DMS79 (cell line): ENCODE measurements at places on chromosomes 2 and 18.

GRCh38 chr18:54239601-54240000 lies 15.1 kb upstream of the MBD2 start:
- DNase-seq: no peak

DNA sequence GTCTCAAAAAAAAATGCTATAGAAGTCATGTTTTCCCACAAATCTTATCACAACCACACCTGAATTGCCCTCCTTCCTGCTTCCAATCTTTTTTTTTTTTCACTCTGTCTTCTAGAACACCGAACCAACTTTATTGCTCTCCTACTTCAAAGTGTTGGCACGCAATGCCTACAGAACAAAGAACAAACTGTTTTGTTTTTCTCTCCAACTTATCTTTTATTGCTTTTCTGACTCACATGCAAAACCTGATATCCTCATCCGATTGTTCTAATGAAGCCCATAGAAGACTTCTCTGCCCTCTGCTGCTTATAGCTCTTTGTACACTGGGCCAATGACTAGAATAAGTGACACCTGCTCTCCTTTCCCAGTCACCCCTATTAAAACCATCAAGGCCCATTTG lies 602.8 kb downstream of the EPHA4 start:
- DNase-seq: no peak

- no peak for DNase-seq
These were observed 18.9 kb downstream of the STON1 start for GRCh38 chr2:48548840-48549239.

DNA sequence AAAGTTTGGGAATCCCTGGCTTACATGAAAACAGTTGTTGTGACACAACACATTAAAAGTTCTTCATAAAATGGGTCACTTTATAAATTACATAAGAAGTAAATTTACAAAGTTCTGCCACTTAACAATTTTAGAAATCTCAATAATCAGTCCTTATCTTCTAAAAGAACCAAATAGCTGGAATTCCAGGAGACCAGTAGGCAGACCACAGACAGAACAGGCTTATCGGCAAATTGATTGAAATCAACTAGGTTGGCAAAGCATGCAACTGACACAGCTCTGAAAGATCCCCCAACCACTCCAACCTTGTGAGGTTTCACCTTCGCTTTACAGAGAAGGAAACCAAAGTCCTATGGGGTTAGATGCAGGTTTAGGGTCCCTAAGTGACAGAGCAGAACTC lies 103.0 kb downstream of the DNER start:
- DNase-seq: no peak

DNA sequence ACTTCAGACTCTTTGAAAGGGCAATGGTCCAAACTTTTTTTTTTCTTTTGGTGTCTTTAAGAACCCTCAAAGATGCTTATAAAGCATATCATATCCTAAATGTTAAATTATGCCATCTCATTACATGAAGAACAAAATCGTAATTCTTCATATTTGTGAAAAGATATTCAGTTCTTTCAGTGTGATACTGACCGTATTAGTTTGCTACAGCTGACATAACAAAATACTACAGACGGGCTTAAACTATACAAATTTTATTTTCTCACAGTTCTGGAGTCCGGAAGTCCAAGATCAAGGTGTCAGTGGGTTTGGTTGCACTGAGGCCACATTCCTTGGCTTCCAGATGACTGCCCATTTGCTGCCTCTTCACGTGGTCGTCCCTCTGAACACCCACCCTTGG lies 1377.2 kb upstream of the ZEB2 start:
- DNase-seq: no peak

- DNase-seq: no peak
These were observed 141.9 kb downstream of the SUCLG1 start for GRCh38 chr2:84317135-84317534.

DNA sequence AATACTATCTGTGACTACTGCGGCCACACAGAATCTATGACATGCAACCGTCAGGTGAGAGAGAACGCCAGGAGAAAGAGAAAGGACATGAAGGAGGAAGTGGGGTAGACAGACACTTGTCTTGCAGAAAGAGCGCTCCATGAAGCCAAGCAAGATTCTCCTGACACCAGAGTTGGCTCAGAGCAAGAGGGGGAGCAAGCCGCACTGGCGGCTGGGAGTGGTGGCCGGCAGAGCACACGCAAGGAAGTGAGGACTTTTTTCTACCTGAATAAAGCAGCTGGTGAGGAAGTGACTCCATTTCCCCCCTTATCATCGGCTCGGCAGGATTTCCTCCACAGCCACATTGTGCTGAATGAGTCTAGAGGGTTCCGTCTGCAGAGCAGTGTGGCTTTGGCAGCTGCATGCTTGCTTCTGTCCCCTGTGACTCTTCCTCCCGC lies 181.6 kb downstream of the BCL2 start:
- DNase-seq: no peak

GRCh38 chr18:449374-449773 lies 51.1 kb downstream of the COLEC12 start:
- DNase-seq: no peak

- no peak for DNase-seq
These were observed 61.3 kb downstream of the ATL2 start for GRCh38 chr2:38315707-38316333.

GRCh38 chr18:7784171-7784570 lies 217.1 kb downstream of the PTPRM start:
- no peak for DNase-seq

GRCh38 chr2:185208261-185208660 lies 530.3 kb upstream of the FSIP2 start:
- no peak for DNase-seq

DNA sequence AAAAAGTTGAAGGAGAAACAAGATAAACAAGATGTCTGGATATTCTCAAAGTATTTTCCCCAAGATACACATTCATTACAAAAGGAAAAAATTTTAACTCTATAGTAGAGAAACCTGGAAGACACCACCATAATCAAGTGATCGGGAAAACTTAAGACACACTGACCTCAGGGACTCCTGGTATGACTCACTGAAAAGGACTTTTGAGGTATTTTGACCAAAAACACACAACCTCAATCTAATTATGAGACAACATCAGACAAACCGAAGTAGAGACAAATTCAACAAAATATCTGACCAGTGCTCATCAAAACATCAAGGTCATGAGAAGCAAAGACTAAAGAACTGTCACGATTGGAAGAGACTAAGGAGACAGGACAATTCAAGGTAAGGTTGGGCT lies 34.7 kb downstream of the LPIN2 start:
- no peak for DNase-seq

- no peak for DNase-seq
These were observed 855.1 kb upstream of the ACVR2A start for GRCh38 chr2:146989741-146990140.

GRCh38 chr2:28408764-28409599 lies 16.3 kb downstream of the FOSL2 start:
- DNase-seq: no peak

GRCh38 chr18:68220458-68220857 lies 494.4 kb downstream of the TMX3 start:
- DNase-seq: no peak

DNA sequence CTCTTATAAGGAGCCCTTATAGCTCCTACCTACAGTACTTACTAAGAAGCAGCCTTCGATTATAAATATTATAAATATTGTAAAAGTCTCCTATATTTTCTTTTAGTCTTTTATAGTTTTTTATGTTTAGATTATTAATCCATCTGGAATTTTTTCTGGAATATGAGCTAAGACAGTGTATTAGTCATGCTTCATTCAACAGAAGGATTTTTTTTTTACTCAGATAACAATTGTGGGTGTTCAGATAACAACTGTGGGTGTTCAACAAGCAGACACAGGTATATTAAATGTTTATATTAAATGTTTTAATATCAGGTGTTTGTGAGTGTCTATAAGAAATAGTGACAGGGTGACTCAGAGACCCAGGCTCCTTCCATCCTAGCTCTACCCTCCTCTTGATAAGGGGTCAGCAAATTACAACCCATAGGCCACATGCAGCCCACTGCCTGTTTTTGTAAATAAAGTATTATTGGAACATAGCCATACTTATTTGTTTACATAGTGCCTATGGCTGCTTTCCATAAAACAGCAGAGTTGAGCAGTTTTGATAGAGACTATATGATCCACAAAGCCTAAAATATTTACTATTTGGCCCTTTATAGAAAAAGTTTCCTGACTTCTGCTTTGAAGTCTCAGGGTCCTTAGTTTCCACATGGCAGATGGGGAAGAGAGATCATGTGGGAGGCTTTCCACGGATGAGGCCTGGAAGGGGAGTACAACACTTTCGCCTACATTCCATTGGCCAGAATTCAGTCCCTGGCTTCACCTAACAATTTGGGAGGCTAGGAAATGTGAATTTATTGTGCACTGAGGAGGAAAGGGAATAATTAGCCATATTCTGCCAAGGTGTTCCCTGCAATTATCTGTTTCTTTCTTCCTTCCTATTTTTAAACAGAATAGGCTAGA lies 4.3 kb upstream of the SPATS2L start:
- no peak for DNase-seq

- DNase-seq: no peak
These were observed 23.3 kb upstream of the ALPI start for GRCh38 chr2:232432598-232433184.

GRCh38 chr2:39730276-39730675 lies 48.8 kb downstream of the THUMPD2 start:
- no peak for DNase-seq

GRCh38 chr2:70188460-70188859 lies 2.4 kb downstream of the C2orf42 start:
- no peak for DNase-seq

DNA sequence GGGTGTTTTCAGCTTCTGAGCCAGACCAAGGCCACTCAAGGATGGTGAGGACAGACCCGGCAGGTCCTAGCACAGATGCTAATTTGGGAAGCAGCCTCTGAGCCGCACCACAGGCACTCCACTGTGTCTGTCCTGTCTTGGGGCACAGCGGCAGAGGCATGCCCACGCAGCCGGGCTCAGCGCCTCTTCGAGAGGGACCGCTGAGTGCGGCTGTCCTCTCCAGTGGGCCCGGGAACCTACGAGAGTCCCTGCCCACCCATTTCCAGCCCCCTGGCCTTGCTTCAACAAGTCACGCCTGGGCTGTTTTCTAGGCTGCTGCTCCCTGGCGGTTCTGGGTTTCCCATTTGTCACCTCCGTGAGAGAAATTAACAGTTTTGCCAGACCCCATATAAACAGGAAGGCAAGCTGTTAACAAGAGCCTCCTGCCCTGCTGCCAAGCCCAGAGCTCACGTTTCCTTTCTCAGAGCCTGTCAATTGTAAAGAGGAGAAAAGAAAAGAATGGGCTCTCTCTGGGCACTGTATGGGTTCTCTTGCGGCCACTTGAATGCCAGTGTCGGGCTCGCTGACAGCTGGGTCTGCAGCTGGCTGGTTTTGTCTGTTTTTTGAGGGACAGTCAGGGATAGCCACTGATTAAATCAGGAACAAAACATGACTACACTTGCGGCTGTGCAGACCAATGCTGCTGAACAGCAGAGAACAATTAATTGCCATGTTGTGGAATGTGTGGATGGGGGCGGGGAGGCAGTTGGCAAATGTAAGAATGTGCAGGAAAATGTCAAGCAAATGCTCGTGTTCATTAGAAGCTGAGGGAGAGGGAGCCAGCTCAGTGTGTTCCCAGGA lies 30.6 kb downstream of the TMEM17 start:
- DNase-seq: peak; percentile 54

DNA sequence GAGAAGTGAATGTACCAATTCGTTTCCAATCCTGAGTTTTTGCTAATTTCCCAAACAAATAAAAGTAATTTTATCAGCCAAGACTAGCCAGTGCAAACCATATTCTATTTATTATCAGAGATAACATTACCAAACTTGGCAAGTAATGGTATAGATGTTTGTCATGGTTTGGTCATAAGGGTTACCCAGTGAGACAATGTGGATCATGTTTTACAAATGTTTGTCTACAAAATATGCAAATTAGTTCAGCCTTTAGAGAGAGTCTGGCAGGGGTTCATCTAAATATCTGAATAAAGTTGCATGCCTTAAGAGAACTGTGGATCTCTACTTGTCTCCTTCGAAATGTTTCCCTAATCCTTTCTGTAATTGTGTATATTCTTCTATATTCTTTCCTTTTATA lies 152.2 kb downstream of the KCNH7 start:
- no peak for DNase-seq

DNA sequence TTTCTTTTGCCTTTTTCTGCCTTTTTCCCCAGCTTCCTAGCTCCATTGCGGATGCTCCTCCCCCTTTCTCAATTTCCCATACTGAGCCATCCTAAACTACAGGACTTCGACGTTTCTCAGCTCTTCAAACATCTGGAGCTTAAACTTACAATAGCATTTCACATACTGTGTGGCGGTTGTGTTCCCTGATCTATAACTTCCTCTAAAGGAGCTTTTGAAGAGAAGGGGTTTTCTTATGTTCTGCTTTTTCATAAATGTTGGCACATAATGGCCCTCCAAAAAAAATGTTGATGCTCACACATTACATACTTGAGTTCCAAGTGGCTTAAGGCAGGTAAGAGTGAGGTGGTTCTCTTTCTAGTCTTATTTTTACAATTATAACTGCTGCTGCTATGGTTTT lies 87.4 kb downstream of the RNF144A start:
- DNase-seq: no peak

DNA sequence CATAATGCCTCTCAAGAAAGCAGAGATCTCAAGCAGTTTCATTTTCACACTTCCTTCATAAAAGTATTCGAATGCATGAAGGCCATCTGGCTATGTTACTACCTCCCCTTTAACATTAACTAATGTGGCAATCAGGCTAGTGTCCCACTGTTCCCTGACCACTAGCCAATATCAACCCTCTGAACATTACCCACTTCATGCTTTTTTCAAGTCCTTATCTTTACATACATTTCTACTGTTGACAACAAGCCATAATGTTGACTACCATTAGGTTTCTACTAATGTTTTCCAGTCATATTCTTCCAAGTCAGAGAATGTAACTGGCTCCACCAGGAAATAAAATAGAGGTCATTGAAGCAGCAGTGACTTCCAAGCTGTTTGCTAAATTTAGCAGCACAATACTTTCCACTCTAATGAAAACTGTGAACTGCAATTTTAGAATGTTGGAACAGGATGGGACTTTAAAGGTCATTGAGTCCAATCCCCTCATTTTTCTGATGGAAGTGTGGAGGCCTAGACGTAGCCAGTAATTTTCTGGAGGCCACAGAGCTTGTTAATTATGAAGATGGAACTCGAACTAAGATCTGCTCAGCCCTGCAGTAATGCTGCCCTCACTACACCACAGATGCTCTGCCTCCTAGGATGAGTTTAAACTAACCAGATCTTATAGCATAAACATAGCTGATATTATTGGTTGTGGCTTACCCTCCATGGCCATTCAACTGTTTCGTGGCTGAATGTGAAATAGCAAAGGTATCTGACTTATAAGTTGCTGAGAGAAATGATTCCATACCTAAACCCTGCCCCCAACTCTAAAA lies 630 bp upstream of the PPP1R1C start:
- no peak for DNase-seq

GRCh38 chr2:38634684-38635083 lies 31.2 kb upstream of the GALM start:
- DNase-seq: no peak
